ENCODE measurements at places on chromosomes 6 and 20.

- DNase-seq, result no peak
Observed at GRCh38 chr6:51337277-51337676, 518.6 kb downstream of the TFAP2B start.

- DNase-seq, result no peak
Observed at GRCh38 chr20:16258766-16259165, 314.5 kb downstream of the KIF16B start.

GRCh38 chr6:15372932-15373331 is 127.1 kb downstream of the JARID2 start:
- DNase-seq, result no peak

- DNase-seq, result peak; percentile 21
Observed at GRCh38 chr20:44398335-44398734, 42.8 kb downstream of the HNF4A start.

- peak; percentile 32 for DNase-seq
Observed at GRCh38 chr6:144265061-144265357, 20.1 kb upstream of the UTRN start.

GRCh38 chr6:34157236-34157830 is 11.4 kb upstream of the GRM4 start:
- no peak for DNase-seq

DNA sequence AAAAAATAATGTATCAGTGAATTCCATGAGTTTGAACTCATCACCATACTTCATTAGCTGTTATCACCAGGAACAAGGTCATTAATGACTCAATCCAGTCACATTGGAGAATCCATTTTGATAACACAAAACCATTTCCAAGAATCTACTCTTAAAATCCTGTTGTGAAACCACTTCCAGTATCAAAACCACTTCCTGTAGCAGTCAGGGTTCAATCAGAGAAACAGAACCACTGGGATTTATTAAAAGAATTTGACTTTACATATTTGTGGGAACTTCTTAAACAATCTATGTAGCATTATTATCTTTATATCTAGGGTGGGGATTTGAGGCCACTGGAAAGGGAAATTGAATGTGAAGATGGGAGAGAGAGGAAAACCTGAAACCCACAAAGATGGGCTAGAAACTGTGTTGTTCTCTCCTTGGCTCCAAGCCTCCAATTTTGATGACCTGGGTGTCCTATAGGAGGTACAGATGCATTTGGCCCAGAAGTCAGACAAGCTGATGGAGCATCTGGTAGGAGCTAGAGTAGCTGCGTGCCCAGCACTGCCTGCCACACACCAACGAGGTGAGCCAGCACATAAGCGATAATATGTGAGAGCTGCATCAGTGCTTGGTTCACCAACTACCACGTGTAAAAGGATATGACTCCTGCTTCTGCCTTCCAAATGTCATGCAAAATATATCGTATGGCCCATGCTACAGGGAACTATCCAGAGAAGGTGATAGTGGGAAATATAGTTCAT is 117.0 kb downstream of the TMEM200A start:
- DNase-seq, result peak; percentile 71

- no peak for DNase-seq
Observed at GRCh38 chr6:136468711-136469110, 81.5 kb downstream of the MAP7 start.

- DNase-seq, result no peak
Observed at GRCh38 chr20:8627340-8628004, 441.4 kb upstream of the PLCB4 start.

DNA sequence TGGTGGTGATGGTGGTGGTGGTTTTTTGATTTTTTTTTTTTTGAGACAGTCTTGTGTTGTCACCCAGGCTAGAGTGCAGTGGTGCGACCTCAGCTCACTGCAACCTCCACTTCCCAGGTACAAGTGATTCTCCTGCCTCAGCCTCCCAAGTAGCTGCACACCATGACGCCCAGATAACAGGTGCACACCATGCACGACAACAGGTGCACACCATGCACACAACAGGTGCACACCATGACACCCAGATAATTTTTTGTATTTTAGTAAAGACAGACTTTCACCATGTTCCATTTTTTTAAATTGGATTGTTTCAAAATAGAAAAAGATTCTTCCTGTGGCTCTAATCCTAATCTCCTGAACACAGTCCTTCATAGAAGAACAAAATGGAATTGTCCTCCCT is 257.9 kb downstream of the ALDH8A1 start:
- no peak for DNase-seq

DNA sequence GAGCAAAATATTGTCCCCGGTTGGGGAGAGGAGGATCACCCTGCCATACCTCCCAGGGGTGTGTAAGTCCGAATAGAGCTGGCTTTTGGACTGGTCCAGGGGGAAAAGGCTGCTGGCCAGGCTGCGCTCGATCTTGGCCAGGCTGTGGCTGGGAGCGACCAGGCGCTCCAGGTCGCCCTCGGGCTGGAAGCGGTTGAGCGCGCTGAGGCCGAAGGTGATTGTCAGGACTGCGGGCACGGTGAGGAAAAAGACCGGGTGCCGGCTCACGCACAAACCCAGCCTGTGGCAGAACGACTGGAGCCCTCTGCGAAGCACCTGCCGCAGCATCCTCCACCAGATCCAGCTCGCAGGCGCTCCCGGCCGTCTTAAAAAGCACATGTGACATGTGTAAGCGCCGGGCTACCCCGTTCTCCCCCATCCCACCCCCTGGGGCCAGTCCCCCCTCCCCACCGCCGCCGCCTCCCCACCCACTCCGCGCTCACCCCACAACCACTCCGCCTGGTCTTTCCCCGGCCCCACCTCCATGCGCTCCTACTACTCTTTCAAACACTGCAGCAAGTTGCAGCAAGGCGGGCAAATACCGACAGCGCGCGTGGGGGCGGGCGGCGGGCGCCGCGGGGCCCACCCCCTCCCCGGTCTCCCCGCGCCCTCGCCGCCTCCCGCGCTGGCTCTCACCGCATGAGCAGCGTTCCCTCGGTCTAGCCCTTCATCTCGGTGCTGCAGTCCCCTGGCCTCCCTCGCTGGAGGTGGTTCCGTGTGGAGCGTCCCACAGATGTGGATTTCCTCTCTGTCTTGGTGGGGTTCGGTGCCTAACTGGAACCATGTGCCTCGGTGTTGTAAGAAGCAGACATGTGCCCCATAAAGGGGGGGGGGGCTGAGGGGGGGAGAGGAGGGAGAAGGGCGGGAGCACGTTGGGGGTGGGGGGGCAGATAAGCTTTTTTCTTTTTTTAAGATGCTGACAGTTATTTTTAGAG is 42.4 kb downstream of the PTCHD4 start:
- DNase-seq, result no peak

DNA sequence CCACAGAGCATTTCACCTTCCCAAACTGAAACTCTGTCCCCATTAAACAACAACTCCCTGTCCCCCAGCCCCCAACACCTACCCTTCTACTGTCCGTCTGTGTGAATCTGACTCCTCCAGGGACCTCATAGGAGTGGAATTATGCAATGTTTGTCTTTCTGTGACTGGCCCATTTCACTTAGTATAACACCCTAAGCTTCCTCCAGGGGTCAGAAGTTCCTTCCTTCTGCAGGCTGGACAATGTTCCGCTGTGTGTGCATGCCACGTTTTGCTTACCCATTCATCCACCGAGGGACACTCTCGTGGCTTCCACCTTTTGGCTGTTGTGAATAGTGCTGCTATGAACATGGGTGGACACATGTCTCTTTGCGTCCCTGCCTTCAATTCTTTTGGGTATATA is 37.6 kb upstream of the MPC1 start:
- peak; percentile 23 for DNase-seq

DNA sequence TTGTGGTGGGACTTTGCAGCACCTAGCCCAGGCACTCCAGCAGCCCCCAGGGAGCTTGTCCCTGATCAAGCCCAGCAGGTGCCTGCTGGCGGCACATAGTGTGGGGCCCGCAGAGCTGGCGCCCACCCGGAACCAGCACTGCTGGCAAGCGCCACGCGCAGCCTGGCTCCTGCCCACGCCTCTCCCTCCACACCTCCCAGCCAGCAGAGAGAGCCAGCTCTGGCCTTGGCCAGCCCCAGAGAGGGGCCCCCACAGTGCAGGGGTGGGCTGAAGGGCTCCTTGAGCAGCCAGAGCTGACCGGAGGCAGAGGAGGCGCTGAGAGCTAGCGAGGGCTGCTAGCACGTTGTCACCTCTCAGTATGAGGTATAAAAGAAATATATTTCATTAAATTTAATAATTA is 716.5 kb upstream of the MAP3K7 start:
- DNase-seq, result no peak

- no peak for DNase-seq
Observed at GRCh38 chr6:42257614-42258013, 40.0 kb upstream of the MRPS10 start.

DNA sequence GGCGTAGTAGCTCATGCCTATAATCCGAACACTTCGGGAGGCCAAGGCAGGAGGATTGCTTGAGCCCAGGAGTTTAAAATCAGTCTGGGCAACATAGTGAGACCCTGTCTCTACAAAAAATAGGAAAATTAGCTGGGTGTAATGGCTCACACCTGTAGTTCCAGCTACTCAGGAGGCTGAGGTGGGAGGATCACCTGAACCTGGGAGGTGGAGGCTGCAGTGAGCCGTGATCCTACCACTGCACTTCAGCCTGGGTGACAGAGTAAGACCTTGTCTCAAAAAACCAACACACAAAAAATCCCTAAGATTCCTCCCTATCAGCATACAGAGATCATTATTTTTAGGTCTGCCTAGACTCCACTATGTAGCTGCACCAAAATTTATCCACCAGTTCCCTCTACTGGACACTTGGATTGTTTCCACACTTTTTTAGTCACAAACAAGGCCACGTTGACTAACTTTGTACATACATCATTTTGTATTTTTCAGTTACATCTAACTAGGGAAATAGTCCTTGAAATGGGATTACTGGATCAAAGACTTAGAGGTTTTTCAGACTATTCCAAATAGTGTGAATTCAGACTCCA is 3.6 kb upstream of the PHF1 start:
- DNase-seq, result peak; percentile 56

DNA sequence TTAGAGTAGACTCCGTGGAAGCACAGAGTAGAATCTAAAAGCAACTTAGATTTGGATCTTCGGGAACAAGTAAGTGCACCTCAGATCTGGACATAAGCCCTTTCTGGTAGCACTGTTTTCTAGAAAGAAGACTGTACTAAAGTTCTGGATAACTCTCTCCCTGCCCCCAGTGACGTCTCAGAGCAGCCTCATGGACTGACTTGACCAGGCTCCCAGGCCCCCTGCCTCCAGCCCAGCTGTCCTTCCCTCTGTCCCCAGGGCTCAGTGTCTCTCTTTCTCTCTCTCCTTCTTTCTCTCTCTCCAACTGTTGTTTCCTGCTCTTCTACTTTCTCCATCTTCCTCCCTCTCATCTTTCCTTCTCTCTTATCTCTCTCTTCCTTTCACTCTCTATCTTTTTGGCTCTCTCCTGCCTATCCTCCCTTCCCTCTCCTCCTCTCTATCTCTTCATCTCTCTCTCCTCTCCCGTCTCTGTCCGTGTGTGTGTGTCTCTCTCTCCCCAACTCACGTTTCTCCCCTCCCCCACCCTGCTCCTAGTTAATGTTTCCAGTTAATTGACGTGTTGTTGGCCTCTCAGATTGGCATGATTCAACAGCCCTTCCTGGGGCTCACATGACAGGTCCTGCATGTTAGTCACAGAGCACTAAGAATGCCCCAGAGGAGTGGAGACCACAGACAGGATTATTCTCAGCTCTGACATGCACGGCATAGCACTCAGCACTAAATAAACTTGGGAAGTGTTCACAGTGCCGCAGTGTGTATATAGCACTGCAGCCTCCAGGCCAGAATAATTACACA is 180.4 kb upstream of the FOXQ1 start:
- DNase-seq, result peak; percentile 66

DNA sequence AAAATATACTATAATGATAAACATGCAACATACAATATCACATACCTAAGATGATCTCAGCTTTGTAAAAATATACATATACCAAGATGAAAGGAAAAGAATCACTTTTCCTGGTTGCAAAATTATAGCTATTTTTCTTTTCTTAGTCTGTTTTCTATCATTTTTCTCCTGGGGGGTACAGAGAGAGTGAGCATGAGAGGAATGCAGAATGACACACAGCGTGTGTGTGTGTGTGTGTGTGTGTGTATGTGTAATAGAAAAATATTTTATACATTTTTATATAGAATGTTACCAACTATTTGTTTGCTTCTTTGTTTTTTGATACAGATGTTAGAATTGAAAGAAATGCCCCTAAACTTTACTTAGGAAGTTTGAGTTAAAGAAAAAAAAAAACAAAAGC is 64.3 kb downstream of the FAM83B start:
- peak; percentile 12 for DNase-seq

- no peak for DNase-seq
Observed at GRCh38 chr6:31947864-31948263, 2.0 kb downstream of the CFB start.

DNA sequence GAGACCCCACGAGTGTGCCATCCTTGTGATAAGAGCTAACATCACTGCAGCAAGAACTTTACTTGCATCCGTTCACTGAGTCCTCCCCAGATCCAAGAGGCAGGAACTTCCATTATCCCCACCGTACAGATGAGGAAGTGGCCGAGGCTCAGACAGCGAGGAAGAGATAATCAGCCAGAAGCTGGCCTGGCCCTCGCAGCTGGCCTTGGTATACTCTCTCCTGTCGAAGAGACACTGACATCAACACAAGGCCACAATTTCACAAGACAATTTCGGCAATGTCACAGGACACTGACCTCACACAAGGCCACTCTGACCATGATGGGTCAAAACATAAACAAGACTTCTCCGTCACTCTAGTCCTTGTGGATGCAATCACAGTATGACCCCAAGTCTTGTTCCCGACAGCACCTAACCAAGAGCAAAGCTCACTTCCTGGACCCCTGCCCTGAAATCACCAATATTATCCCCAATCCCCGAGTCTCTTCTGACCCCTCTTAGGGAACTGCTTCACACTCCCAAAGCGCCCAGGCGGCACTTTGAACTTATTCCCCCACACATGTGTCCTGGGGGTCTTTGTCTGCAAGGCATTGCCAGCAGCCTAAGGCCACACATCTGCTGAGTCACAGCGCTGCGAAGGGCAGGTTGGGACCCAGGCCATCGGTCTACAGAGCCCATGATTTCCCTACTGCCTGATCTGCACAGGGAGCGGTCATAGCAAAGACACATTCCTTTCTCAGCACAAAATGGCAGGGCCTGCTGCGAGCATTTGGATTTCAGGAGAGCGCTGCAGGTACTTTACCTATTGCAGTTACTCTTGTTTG is 14.8 kb upstream of the VAPB start:
- no peak for DNase-seq

- DNase-seq, result no peak
Observed at GRCh38 chr20:32045999-32046398, 6.0 kb upstream of the HCK start.

DNA sequence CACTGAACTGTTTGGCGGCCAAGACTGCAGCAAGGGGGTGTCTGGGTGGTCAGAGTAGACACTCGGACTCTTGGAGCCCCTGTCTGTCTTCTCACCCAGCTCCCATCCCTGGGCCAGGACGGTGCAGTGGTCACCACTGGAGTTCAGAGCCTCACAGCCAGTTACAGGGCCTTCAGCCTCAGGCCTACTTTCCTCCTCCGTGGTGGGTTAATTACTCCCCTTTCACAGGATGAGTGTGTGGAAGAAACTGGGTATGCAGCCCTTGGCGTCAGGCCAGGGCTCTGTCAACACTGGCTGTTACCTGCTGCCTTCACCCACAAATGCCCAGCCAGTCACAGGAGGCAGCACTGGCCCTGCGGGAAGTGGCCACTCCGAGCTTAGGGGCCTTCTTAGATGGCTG is 1.8 kb upstream of the YTHDF1 start:
- no peak for DNase-seq

Data from astrocyte of the spinal cord (primary cell).